Melanocyte of skin (primary cell): ENCODE measurements at places on chromosomes 6 and 20. TPM values are rescaled to one million over a fixed set of nuclear protein-coding genes. Genes with fewer than 3 reads are reported as not detected.

TNXB gene
- under 0.01 and 0.15 TPM in 2 replicates for total RNA-seq

PRR18 gene
- not detected in 2 replicates for total RNA-seq

TPBG gene
- 2.4 and 4.7 TPM in 2 replicates for total RNA-seq

SAMD5 gene
- total RNA-seq: 3.3 and 6.5 TPM in 2 replicates

STMND1 gene
- not detected in 2 replicates for total RNA-seq

PNLDC1 gene
- not detected in 2 replicates for total RNA-seq

SLC17A3 gene
- not detected in 2 replicates for total RNA-seq

RSPO4 gene
- under 0.01 TPM in 1 of 2 replicates, not detected in the other for total RNA-seq

CPNE5 gene
- total RNA-seq: under 0.01 and 0.31 TPM in 2 replicates

RRAGD gene
- 29.0 and 31.9 TPM in 2 replicates for total RNA-seq

EFCAB8 gene
- total RNA-seq: under 0.01 and 0.73 TPM in 2 replicates

ARFGEF3 gene
- total RNA-seq: 1.1 and 1.4 TPM in 2 replicates

C20orf144 gene
- 0.33 TPM in 1 of 2 replicates, not detected in the other for total RNA-seq

GSTA1 gene
- not detected in 2 replicates for total RNA-seq

NMBR gene
- total RNA-seq: not detected in 2 replicates

TNFRSF6B gene
- 0.67 TPM in 1 of 2 replicates, not detected in the other for total RNA-seq

PLG gene
- not detected in 2 replicates for total RNA-seq

CALHM5 gene
- total RNA-seq: 0.15 and 0.67 TPM in 2 replicates

OXT gene
- not detected in 2 replicates for total RNA-seq

HLA-DQA2 gene
- 1.5 TPM in 1 of 2 replicates, not detected in the other for total RNA-seq

SLC22A7 gene
- total RNA-seq: not detected in 2 replicates

TMEM151B gene
- not detected in 2 replicates for total RNA-seq

OTOR gene
- total RNA-seq: not detected in 2 replicates
